HEK293T (cell line): ENCODE measurements at places on chromosomes 3 and 15.
A peak's percentile ranks its signal among the peaks of the same experiment; 100 is the strongest.

- DNase-seq, result peak; percentile 41
These were observed 45.6 kb downstream of the DLEC1 start for GRCh38 chr3:38084334-38085310.

DNA sequence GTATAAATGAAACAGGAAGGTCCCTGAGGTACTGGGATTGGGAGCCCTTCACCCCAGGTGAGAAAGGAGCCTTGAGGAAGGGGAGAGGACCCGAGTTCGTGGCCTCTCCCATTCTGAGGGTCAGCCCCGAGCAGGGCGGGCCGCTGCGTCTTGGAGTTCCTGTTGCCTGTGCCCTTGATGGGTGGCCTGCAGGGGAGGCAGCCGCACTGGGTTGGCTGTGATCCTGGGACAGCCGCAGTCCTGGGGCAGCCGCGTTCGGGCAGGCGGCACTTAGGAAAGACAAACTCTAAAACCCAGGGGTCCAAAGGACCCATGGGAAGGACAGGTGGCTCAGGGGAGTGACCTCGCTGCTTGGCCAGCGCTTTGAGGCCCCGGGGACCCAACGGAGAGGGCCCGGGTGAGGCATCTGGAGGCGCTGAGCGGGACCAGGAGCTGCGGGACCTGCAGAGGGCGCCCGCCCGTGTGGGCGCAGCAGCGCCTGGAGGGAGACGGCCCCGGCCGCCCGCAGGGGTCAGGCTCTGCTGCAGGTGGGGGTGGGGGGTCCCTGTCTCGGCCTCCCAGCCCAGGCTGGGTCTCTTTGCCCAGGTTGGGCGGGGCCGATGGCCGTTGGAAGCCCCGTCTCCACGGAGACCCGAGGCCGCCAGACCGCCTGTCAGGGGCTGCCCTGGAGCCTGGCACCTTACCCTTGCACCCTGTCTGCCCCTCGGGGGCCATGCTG lies 65.1 kb downstream of the HMCES start:
- no peak for DNase-seq

DNA sequence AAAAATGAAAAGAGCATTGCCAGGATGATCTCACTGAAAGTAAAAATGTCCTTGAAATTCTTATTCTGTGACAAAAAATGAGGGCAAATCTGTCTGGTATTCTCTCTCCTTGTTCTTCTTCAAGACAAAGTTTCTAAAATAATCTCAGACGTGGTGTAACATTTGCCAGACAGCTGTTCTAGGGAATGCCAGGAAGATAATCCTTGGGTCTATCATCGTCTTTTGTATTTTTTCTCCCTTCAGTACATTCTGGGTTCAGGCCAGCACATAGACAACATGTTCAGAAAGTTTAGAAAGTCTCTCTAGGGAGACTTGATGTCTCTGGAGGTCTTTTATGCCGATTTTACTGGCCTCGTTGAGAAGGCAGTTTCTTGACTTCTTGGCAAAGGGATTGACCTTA lies 121.2 kb upstream of the HES1 start:
- no peak for DNase-seq

- peak; percentile 29 for DNase-seq
These were observed 559 bp downstream of the SENP5 start for GRCh38 chr3:196868297-196868661.

DNA sequence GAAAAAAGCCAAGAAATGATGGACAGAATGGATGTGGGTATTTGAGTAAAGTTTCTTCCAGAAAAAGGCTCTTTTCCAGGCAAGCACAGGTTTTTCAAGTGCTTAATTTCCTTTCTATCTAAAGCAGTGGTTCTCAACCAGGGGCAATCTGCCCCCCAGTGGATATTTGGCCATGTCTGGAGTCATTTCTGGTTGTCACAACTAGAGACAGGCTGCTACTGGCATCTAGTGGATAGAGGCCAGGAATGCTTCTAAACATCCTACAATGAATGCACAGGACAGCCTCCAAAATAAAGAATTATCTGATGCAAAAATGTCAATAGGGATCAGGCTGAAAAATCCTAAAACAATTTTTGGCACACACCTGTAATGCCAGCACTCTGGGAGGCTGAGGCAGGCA lies 23.9 kb downstream of the SEC22C start:
- no peak for DNase-seq

GRCh38 chr3:51075221-51075775 lies 309.8 kb upstream of the MANF start:
- no peak for DNase-seq

- DNase-seq, result no peak
These were observed 111.2 kb downstream of the LSM3 start for GRCh38 chr3:14289590-14290461.

- no peak for DNase-seq
These were observed 1.1 kb upstream of the MCCC1 start for GRCh38 chr3:183100376-183100775.

- peak; percentile 74 for DNase-seq
These were observed 432 bp upstream of the LPP start for GRCh38 chr3:188153437-188154013.

- DNase-seq, result no peak
These were observed 115.2 kb downstream of the PEX5L start for GRCh38 chr3:179921500-179921899.

- no peak for DNase-seq
These were observed 37.8 kb downstream of the IGSF10 start for GRCh38 chr3:151423091-151423490.

GRCh38 chr3:23884481-23884880 lies 32.3 kb downstream of the NKIRAS1 start:
- DNase-seq, result peak; percentile 33

DNA sequence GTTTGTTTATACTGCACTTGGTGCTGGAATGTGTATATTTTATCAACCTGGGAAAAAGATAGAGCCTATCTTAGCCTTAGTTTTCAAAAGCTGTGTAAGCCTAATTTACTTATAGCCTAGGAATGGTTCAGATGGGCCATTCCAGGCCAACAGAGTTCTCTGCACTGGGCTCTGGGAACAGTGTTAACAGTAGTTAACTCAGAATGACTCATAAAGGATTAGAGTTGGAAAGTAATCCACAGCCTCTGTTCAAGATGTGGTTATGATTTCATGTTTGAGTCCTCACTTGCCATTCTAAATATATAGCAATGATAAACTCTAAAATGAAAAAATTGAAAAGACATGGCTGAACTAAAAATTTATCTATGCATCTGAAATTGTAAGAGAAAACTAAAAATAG lies 22.6 kb upstream of the PEX5L start:
- no peak for DNase-seq

DNA sequence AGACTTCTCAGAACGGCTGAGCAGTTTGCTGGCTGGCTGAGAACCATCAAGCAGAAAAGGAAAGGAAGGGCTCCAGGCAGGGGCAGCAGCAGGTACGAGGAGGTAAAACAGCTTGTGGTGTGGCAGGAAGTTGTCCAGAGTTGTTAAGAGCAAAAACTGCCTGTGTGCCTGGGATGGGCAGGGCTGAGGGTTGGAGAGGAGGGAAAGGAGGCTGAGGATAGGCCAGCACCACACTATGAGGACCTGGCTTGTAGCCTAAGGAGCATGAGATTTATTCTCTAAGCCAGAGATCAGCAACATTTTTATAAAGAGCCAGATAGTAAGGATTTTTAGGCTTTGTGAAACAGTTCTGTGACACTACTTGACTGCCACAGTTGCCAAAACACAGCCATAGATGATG lies 8.0 kb downstream of the IGSF10 start:
- no peak for DNase-seq

- DNase-seq, result no peak
These were observed 97.1 kb downstream of the LRRC28 start for GRCh38 chr15:99348412-99348811.

DNA sequence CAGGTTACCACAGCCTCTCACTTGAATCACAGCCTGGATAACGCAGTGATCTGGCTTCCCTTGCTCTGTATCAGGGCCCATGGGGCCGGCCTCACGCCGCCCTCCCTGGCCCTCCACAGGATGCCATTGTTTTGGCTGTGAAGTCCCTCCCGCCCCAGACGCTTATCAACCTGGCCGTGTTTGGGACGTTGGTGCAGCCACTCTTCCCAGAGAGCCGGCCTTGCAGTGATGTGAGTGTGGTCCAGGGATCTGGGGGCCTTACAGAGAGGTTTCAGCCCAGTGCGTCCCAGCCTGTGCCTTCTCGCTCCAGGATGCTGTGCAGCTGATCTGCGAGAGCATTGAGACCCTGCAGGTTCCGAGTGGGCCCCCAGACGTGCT lies 6.6 kb downstream of the VWA5B2 start:
- DNase-seq, result no peak

DNA sequence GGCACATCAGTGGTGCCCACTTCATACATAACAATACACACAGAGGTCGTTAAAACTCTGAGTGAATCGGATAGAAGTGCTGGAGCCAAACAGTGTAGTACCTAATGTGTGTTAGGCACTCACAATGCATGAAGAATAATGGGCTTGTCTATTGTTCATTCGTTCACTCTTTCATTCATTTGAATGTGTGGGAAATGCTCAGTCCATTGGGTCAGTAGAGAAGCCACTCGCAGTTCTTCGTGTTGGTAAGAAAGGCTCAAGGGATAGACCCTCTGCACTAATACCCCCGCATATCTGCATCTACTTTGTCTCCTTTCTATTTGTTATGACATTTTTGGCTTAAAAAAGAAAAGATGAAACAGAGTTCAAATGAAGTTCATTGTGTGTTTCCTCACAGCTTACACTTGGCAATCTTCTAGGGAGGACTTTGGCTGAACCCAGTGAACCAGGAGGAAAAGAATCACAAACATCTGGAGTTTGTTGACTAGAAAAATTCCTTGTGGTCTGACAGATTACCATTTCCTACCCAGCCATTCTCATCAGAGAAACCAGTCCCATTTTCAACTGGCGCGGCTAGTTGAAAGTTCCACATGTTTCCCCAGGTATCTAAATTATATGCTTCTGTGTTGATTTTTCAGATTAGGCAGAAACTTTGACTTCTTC lies 32.8 kb upstream of the MFSD1 start:
- no peak for DNase-seq

DNA sequence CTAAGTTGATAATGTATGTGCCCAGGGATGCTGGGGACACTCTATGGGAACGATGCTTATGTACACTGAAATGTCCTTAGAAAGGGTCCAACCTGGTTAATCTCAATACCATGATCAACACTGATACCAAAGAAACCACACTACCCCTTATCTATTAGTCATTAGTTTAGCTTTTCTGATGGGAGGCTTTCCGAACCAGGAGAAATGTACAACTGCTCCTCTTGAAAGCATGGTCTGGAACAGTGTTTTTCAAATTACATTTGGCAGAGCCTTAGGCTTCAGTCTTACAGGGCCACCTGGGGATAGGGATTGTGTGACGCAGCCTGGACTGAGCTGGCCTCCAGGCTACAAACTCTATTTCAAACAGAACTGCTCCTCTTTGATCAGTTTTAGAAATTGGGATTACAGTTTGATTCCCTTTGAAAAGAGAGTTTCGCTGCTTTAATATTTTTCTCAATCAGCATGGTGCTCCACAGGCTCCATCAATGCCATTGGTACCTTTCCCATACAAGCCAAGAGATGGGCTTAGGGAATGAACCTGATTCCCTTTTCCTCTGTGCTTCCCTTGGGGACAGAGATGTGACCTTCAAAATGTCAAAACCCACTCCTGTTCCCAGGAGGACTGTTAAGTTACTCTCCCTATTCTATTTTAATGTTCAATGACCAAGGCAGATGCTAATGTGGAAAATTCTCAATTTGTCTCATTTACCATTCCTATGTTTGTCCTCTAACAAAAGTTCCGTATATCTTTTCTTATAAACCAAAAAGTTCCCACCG lies 296.0 kb upstream of the ADAMTS9 start:
- DNase-seq, result no peak

GRCh38 chr15:77904901-77905300 lies 172.6 kb downstream of the TBC1D2B start:
- DNase-seq, result no peak

GRCh38 chr15:40603935-40604334 lies 9.9 kb downstream of the KNL1 start:
- DNase-seq, result no peak

DNA sequence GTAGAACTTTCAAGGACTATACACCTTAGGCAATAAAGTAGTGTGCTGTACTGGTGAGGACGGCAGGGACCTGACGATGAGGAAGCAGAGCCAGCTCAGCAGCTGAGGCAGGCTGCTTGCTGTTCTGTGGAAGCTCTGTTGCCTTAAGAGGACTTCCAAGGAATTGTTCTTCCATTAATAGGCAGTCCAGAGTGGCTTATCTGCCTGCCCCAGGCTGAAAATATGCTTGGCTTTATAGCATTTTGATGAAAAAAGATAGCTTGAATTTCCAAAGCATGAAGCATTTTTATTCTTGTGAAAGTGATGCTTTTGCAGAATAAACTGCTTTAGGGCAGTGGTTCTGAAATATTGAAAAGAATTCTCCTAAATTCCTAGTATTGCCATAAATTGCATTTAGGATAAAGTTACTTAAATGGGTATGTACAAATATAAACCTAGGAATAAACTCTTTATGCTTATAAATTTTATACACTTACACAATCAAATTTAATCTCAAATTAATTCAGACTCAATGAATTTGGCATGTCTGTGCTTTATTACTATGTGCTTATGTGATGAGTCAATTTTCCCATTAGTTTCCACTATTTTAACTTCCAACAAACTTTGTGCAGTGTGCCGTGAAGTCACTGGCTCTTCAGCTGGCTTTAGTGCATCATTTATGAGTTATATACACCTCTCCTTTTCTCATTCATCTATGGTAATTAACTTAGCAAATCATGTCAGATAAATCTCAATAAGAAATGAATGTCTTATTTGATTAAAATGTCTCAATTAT lies 231.0 kb upstream of the RASGRP1 start:
- no peak for DNase-seq

- DNase-seq, result no peak
These were observed 53.7 kb downstream of the CD47 start for GRCh38 chr3:108036984-108037741.

DNA sequence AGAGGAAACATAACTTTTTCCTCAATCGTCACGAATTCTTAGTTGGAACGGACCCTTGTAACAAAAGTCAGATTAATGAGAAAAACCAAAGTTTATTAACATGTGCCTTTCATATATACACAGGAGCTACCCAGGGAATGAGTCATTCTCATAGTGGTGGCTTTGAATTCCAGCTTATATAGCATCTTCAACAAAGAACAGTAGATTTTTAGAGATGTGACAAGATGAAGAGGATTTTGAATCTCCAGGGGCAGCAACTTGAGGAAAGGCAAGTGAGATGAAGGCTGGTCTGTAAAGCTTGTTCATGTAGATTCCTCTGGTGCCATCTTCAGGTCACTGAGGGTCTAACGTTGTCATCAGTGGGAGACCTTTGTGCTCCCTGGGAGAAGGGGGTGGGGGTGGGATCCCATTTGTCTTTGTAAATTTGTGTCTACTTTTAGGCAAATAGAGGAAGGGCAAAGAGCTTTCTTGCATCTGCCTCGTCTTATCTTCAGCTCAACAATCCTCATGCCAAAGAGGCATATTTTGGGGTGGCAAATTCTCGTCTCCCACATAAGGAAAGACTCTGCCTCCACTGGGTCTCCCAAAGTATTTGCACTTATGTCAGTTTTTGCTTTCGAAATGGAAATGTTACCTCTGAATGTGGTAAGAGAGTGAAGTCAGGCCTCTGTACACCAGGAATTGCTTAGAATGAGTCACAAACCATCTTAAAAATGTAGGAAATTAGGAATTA lies 29.5 kb downstream of the CLEC3B start:
- no peak for DNase-seq
